Gastroesophageal sphincter (tissue), 4 donors: ENCODE measurements at places on chromosomes 13 and 19.

DNA sequence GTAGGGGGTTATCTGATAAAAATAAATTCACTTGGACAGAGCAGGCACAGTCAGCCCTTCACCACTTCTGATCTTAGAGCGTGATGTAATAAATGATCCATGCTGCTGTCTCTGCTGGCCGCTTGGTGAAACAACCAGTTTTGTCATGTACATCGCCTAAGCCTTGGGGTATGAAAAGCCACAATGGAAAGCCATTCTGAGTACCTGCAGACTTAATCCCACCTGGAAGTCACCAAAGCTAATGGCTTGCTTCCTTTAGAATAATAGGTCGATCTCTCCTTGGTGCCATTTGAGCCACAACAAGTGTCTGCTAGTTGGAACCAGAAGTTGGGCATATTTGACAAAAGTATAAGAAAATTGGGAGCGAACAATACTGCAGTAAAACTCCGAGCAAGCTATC lies 1649.7 kb upstream of the SPRY2 start:
- no peak for ATAC-seq

DNA sequence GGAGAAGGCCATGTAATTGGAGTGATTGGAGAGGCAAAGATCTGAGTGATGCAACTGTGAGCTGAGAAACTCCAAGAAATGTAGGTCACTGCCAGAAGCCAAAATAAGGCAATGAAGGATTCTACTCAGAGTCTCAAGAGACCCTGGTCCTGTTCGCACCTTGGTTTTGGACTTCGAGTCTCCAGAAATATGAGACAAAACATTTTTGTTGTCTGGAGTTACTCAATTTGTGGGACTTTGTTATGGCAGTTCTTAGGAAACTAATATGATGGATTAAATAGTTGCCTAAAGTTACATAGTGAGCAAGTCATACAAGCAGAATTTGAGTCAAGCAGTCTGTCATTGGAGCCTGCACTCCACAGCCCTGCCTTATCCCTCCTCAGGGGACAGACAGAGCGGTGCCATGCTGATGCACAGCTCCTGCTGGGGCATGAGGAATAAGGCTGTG lies 104.2 kb downstream of the ITGBL1 start:
- peak; percentile 87 for ATAC-seq

DNA sequence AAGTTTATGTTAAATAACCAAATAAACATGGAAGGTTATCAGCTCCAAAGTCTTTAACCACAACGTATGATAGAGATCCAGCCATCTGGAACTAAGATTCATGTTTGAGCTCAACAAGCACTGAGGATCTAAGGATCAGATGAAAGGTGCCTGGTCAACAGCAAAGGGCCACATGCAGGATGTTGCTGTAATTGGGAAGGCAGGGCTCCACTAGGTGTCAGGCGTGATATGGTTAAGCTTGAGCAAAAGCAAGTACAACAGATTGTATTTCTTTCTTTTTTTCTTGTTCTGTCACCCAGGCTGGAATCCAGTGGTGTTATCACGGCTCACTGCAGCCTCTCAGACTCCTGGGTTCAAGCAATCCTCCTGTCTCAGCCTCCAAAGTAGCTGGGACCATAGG lies 12.0 kb downstream of the EBPL start:
- no peak for ATAC-seq

- no peak for ATAC-seq
These were observed 150.0 kb downstream of the KCTD15 start for GRCh38 chr19:33946535-33947264.

DNA sequence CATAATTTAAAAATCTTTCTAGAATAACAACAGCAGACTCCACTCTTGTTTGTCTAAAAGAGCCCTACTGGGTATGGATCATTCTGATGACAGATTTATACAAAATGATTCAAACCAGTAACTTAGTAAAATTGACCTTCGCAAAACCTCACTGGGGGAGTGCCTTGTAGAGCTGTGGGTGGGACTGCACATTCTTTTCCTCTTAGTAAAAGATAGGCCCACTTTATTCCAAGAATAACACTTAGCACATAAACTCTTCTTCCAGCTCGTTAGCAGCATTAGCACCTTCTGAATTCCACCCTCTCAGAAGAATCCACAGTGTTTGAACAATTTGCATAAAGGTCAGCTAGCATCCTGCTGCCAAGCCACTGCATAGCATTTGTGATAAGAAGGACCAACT lies 106.8 kb downstream of the STOML3 start:
- no peak for ATAC-seq

GRCh38 chr19:50759886-50760285 lies 10.4 kb upstream of the GPR32 start:
- ATAC-seq = no peak

- no peak for ATAC-seq
These were observed 4.2 kb upstream of the CILP2 start for GRCh38 chr19:19533841-19534240.

DNA sequence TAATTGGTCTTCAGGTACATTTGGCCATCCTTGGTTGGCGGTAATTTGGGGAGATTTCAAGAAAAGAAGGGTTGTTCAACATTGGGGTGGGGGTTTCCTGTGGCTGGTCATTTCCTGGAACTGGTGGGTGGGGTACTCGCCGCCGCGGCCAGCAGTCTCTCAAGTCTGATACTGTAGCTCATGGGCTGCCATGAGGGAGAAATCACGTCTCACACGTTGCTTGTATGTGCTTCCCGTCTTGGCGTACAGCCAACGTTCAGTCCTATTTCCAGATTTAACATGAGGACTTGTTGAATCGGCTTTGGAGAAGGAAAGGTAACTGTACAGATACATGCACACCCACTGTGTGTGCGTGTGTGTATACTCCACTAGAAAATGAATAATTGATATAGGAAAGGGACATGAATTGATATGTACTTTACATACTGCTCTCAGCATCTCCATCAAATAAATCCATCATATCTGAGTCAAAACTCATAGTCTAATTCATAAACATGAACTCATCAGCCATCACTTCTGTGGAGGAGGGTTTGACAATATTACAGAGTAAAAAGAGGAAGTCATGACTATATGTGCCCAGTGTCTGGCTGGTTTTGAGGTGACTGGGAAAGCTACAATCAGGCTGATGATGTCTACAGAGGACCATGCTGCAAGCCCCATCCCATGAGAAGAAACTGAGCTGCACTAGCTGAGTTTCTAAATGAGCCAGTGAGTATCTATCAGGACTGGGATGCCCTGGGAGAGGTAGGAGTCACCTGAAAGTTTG lies 418.1 kb downstream of the TSHZ3 start:
- no peak for ATAC-seq

GRCh38 chr13:50404769-50405168 lies 389.5 kb downstream of the KCNRG start:
- ATAC-seq = no peak

DNA sequence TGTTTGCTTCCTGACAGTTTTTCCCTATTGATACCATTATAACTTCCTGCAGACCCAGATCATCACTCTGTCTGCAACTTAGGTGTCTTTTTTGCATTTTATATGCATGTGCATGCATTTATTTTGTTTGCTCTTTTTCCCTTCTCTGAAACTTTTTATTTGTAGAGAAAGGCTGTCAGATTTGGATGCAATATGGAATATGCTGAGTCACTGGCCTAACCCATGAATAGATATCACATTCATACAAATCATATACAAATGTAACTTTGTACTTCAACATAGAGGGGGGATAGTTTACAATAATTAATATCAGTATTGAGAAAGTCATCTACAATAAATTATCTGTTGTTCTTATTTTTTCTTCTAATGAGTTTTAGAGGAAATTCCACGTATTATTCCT lies 1465.0 kb downstream of the EFNB2 start:
- no peak for ATAC-seq

DNA sequence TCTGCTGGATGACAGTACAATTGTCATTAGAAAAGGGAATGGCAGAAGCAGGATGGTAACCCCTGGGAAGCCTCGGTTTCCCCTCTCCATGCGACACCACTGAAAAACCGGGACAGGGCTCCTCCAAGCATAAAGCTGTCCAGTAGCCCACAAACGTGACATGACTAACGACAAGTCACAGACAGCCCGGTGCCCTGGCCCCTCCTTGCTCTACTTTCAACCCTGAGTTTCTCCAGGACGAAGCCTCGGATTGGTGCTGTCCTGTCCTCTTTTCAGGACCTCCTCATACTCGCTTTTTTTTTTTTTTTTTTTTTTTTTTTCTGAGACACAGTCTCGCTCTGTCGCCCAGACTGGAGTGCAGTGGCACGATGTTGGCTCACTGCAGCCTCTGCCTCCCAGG lies 16.3 kb downstream of the DPP9 start:
- ATAC-seq = no peak

DNA sequence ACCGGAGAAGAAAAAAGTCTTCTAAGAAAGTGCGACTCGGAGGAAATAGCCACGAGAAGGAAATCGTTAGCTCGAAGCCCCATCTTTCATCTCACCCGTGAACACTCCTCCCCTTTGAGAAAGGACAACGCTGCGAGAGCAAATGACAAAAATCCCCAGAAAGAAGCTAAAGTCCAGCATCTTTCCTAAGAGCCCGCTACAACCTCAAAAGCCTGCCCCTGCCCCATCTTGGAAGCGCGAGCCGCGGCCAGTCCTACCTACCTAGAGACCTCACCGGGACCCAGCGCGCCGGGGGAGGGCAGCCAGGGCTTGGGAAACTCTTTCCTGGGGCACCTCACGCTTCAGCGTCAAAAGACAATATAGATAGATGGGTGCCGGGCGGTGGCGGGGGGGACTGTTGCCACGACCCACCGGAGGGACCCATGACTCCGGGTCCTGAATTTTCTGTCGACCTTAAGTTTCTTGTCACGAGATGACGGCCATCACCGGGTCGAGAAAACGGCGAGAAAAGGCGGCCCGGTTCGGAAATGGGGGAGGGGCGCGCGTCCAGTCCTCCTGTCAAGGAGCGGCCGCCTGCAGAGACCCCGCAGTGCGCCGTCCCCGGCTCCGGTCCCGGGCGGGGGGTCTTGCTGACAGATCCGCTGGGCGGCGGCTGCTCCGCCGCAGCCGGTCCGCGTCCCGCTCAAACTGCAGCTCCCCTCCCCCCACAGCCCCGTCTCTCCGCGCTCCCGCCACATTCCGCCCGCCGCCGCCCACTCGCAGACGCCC lies 65.9 kb downstream of the KCNRG start:
- peak; percentile 40 for ATAC-seq

DNA sequence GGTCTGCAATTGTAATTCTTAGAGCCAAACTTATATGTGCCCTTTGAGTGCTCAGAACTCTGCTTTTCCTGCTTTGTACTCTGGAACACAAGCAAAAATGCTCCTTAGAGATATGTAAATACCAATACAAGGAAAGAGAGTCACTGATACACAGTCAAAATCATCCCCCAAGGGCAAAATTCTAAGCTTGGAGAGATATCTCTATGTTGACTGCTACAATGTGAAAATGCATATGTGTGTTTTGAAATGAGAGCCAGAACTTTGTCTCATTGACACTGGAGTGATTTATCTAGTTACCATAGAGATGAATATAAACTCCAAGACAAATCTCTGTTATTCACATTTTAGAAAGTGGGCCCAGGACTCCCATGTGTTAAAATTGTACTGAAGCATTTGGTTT lies 494.8 kb upstream of the SLITRK1 start:
- no peak for ATAC-seq

DNA sequence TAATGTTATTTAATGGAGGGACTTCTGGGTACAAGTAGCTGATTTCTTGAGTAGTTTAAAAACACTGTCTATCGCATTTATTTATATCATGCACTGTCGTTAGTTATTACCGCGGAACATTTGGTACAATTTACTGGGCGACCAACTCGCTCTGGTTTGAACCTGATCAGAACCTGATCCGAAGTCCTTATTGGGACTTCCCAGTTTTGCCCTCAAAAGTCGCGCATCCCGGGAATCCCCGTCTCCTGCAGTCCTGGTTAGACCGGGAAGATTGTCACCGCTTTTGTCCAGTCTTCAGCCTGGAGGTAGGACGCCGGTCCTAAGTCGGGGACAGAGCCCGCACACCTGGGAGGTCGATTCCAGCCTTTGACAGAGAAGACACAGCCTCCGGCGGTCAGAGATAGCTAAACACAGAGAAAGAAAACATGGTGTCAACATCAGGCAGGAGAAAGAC lies 694 bp downstream of the CLN5 start:
- peak; percentile 2 for ATAC-seq

DNA sequence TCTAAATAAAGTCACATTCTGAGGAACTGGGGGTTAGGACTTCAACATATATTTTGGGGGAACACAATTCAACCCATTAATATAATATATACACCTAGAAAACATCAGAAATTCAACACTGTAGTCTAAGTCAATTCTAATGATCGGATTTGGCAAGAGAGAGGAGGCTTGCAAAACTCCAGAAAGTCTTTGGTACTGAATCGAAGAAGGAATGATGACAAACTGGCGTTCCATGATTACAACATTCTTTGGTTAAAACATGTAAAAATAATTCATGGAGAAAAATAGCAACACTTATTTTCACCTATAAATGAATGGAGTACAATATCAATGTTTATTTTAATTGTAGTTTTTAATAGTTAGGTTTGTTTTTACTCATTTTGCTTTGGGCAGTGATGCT lies 62.4 kb downstream of the MBNL2 start:
- no peak for ATAC-seq

DNA sequence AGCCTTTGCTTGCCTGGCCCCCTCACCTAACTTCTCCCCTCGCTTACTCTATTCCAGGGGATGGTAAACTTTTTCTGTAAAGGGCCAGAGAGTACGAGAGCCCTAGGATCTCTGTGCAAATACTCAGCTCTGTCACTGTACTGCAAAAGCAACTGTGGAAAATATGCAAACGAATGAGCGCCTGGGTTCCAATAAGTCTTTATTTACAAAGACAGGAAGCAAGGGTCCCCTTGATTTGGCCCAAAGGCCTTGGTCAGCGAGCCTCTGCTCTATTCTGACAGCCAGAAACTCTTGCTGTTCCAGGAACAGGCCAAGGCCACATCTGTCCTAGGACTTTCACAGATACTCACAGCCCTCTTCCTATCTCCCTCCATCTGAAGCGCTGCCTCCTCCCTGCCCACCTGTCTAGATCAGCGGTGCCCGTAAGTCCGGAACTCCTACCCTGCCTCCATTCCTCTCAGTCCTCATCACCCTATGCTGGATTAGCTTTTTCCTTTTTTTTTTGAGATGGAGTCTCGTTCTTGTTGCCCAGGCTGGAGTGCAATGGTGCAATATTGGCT lies 37.3 kb downstream of the OPA3 start:
- no peak for ATAC-seq

DNA sequence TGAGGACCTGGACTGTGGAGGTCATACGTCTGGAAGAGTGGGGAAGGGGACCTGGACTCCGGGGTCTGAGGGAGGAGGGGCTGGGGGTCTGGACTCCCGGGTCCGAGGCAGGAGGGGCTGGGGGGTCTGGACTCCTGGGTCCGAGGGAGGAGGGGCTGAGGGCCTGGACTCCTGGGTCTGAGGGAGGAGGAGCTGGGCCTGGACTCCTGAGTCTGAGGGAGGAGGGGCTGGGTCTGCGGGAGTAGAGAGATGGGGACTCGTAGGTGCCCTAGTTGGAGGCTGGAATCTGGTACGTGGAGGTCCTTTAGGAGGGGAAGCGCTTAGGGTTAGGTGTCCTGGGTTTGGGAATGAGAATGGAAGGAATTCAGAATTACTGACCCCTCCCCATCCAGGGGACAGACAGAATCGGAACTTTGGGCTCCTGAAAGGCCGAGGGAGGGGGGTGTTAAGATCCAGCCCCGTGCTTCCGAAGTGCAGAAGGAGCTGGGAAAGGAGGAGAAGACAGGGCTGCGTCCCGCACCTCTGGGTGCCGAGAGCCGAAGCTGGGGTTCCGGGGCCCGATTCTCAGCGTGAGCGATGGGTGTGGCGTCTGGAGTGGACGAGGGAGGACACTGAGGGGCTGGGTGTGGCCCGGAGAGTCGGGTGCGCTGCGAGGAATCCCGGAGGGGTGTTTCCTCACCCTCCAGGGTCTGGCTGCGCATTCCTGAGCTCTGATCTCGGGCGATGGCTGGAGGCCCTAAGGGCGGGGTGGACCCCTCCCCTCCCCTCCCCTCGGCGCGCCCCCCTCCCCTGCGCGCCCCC lies 608 bp downstream of the MYADM start:
- peak; percentile 10 for ATAC-seq
